ENCODE measurements at places on chromosomes 7 and 10. TPM values are rescaled to one million over a fixed set of nuclear protein-coding genes. Genes with fewer than 3 reads are reported as not detected.

The LBX1 gene
- 1.5 TPM for total RNA-seq

The HOXA10 gene
- not detected for total RNA-seq

The NFE2L3 gene
- total RNA-seq, result 60.7 TPM

The HOGA1 gene
- 1.4 TPM for total RNA-seq

The HOXA7 gene
- 5.9 TPM for total RNA-seq

The PLXNA4 gene
- total RNA-seq, result 0.66 TPM

The CFAP58 gene
- 0.77 TPM for total RNA-seq

The ZNF775 gene
- total RNA-seq, result 11.5 TPM

The MPP7 gene
- 0.16 TPM for total RNA-seq

The ITIH5 gene
- total RNA-seq, result 1.5 TPM

DNA sequence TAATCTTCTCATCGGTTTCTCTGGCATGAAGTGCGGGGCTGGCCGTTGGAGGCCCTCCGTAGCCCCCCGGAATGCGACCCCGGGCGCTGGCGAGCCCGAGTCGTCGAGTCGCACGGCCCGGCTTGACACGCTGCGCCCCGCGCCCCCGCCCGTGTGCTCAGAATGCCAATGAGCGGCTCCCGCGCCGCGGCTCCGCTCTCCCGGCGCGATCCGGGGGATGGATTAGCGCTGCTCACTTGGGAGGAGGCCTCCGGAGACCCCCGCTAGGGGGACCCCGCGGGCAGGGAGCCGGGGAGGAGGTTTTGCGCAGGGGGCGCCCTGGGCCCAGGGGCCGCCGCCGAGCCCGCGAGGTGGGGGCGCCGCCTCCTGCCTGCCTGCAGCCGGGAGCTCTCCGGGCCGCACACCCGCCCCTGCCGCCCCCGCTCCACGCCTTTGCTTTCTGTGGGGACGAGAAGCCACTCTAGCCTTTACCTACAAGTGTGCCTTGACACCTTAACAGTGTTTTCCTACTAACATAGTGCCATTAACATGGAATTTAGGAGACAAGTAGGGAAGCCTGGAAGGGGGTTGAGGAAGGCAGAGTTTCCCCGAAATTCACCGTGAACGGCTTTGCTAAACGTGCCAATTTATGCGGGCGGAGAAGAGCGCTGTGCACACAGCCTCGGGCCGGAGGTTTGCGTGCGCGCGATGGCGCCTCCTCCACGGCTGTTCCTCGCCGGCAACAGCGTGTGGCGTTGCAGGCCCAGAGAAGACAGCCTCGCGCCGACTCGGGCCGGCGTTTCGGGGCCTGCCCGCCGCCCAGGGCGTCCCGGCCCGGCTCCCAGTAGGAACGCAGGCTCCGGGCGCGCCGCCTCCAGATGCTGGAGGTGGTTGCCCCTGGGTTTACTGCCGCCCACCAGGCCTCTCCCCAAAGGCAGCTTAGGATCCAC lies 7.1 kb downstream of the SHH start:
- peak; percentile 71 for ATAC-seq

DNA sequence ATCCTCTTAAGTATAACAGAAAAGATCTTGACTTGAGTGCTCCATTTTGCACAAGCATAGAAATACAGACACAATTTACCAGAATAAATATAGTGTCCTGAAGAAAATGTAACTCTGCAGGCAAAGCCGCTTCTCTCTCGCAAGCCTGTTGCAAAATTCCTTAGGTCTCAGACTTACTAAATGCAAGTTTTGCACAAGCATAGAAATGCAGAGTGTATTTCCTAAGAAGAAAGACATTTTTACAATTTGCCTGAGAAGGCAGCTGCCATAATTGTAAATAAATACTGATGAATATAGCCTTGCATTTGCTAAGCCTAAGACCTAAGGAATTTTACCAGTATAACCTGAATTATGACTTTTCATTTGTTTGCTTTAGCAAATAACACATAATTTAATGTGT lies 67.1 kb downstream of the AGMO start:
- ATAC-seq, result no peak

GRCh38 chr10:123848564-123849457 lies 42.8 kb downstream of the CPXM2 start:
- ATAC-seq, result no peak

DNA sequence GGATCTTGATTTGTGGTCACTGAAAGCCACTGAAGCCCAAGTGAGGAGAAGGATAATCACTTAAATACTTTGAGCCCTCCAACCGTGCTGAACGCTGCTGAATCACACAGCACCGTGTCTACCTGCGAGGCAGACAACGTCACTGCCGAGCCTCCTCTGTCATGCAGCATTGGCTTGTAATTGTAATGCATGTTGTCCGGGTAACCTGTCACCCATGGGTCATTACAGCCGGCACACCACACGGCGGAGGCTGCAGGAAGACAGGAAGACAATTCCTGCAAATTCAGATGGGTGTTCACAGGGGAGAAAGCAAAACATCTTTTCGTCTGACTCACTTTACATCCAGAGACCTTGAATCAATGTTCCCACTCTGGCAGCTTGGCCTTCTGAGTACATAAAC lies 546.1 kb upstream of the FOXK1 start:
- ATAC-seq, result peak; percentile 78

DNA sequence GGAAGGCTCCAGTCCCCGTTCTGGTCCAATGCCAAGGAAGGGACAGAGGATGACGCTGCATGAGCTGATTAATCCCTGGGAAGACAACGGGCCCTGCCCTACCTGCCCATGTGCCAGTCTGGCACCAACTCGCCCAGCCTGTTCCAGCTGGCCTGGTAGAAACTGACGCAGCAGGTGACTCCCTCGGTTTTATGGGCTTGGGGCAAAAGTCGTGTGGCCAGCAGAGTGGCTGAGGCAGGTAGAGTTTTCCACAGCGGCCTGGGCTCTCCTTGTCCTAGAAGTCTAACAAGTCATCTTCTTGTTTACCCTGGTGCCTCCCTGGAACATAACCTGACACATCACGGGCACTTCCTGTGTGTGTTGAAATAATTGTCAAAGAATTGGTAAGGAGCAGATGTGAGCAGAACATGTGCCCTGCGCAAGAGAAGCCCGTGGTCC lies 20.4 kb upstream of the LMTK2 start:
- ATAC-seq, result no peak

DNA sequence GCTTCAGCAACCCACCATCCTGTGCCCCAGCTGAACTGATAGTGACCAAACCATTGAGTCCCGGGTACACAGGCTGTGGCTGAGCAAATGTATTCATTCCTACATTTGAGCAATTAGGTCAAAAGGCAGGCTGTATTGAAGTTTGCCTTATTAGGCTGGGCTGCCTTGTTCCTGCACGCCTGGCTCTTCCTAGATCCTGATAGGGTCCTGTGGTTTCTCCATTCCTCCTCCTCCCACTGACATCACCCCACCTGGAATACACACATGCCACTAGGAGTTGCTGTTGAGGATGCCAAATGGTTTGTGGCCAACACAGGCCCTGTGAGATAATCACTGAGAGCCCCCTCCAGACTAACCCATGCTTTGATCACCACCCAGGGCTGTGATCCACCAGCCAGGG lies 66.4 kb upstream of the FGFR2 start:
- no peak for ATAC-seq

DNA sequence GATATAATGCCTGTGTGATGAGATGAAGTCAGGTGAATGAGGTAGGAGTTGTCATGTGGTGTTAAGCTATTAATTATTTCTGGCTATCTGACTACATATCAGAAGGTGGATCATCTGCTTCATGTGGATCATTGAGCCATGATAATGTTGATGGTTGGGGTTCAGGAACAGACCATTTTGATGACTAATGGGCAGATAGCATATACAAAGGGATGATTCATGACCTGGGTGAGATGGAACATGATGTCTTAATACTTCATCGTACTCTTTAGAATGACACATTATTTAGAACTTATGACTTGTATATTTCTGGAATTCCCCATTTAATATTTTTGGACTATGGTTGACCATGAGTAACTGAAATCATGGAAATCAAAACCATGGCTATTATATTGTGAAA lies 155.1 kb downstream of the OR13A1 start:
- no peak for ATAC-seq

- no peak for ATAC-seq
These were observed 7.5 kb downstream of the MARCHF5 start for GRCh38 chr10:92298487-92298886.

- no peak for ATAC-seq
These were observed 6.4 kb downstream of the NEURL1 start for GRCh38 chr10:103499881-103500280.

DNA sequence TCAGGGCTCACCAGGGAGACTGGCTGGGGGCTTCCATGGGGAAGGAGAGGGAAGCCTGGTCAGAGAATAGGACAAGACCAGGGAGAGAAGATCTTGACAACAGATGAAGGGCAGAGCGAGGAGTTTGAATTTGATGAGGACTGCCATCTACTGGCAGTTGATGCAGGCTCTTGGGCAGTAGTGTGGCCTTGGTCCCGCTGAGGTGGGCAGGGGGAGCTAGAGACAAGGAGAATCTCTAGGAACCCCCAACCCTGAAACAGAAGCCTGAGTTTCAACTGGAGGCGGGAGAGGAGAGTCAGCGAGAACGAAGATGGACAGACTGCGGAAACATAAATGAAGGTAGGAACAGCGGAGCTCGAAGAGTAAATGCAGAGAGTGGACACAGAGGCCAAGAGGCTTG lies 81.0 kb downstream of the PPP1R3C start:
- ATAC-seq, result peak; percentile 95

DNA sequence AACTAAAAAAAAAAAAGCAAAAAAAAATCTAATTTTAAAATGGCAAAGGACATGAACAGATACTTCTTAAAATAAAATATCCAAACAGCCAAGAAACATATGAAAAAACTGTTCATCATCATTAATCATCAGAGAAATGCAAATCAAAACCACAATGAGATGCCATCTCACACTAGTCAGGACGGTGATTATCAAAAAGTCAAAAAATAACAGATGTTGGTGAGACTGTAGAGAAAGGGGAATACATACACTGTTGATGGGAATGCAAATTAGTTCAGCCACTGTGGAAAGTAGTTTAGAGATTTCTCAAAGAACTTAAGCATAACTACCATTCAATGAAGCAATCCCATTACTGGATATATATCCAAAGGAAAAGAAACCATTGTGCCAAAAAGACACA lies 30.2 kb downstream of the COBL start:
- no peak for ATAC-seq
